ENCODE measurements at places on chromosomes 5 and 9.
A peak's percentile ranks its signal among the peaks of the same experiment; 100 is the strongest.

- no peaks in the 10 kb centered on the region for H3K27me3 ChIP-seq
- no peak for DNase-seq
- H3K36me3 ChIP-seq, result no peaks in the 10 kb centered on the region
- H3K4me1 ChIP-seq, result peaks cover 7% of the 10 kb centered on the region
These were observed 672 bp upstream of the SUSD3 start for GRCh38 chr9:93057703-93058354.

GRCh38 chr5:175353926-175354325, 90.1 kb downstream of the DRD1 start:
- no peak overlapping the region for H3K27ac ChIP-seq
- no peaks in the 10 kb centered on the region for H3K36me3 ChIP-seq
- H3K4me1 ChIP-seq, result no peaks in the 10 kb centered on the region
- DNase-seq, result peak; percentile 73
- no peaks in the 10 kb centered on the region for H3K27me3 ChIP-seq

DNA sequence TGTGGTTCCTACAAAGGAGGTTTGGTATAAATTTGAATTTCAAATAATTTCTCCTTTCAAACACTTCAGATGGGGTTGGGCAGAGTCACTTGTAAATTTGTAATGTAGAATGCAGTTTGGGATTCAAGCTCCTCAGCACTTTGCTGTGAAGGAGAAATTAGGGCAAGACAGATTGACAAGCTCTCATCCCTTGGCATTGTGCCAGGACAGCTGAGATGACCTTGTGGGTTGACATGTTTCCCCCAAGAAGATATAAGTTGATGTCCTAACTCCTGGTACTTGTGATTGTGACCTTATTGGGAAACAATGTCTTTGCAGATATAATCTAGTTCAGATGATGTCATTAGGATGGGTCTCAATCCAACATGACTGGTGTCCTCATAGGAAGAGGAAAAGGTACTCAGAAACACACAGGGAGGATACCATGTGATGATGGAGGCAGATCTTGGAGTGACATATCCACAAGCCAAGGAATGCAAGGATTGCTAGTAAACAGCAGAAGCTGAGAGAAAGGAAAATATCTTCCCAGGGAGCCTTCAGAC, 408.3 kb downstream of the MED10 start:
- H3K4me1 ChIP-seq, result no peaks in the 10 kb centered on the region
- H3K27me3 ChIP-seq, result no peaks in the 10 kb centered on the region

GRCh38 chr5:82991059-82991458, 86.1 kb downstream of the TMEM167A start:
- DNase-seq, result no peak
- H3K36me3 ChIP-seq, result no peaks in the 10 kb centered on the region
- no peak overlapping the region for H3K27ac ChIP-seq
- H3K4me3 ChIP-seq, result no peak overlapping the region
- H3K4me1 ChIP-seq, result peaks cover 2% of the 10 kb centered on the region
- H3K27me3 ChIP-seq, result no peaks in the 10 kb centered on the region

DNA sequence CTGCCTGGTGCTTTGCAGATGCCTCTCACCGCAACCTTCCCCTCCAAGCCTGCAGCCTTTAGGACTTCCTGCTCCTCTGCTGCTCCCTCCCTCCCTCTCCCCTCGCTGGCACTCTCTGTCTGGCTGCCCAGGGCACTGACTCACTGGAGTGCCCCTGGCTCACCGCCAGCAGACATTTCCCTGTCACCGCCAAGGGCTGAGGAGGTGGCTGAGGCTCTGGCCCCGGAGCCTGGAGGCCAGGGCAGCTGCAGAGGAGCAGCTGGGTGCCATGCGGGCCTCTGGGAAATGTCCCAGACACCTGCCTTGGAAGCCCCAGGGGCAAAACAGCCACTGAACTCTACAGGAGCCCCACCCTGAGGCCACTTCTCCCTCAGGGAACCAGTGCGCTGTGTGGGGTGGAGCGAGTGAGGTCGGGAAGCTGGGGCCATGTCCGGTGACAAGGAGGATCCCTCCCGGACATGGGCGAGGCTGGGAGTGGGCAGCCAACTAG, 53.4 kb downstream of the TENT4A start:
- peak; percentile 52 for DNase-seq
- H3K27ac ChIP-seq, result no peak overlapping the region
- peaks cover 10% of the 10 kb centered on the region for H3K4me1 ChIP-seq
- H3K36me3 ChIP-seq, result no peaks in the 10 kb centered on the region
- no peaks in the 10 kb centered on the region for H3K27me3 ChIP-seq
- H3K4me3 ChIP-seq, result no peak overlapping the region

- no peak for DNase-seq
- H3K27ac ChIP-seq, result no peak overlapping the region
- H3K4me3 ChIP-seq, result no peak overlapping the region
- no peaks in the 10 kb centered on the region for H3K4me1 ChIP-seq
- H3K27me3 ChIP-seq, result no peaks in the 10 kb centered on the region
These were observed 177.8 kb downstream of the TTLL11 start for GRCh38 chr9:121915304-121915625.

GRCh38 chr5:127101533-127101932, 28.2 kb upstream of the C5orf63 start:
- H3K4me3 ChIP-seq, result no peak overlapping the region
- peaks cover 2% of the 10 kb centered on the region for H3K27me3 ChIP-seq
- H3K27ac ChIP-seq, result no peak overlapping the region
- no peak for DNase-seq
- no peaks in the 10 kb centered on the region for H3K4me1 ChIP-seq

DNA sequence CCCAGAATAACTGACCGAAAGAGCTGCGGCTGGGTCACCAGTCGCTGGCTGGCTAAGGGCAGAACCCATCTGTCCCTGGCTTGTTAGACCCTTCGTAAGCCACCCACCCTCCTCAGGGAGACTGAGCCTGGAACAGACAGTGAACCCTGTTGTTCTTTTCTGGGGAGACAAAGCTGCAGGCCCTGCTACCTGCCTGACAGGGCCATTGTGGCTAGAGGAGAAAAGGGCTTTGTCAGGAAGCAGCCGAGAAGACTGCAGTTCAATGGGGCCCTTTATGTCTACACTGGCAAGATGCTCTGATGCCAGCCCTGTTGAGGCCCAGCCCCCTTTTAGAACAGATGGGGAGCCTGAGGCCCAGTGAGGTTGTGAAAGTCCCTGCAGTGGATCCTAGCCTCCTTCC, 3.7 kb upstream of the NIPAL4 start:
- H3K4me3 ChIP-seq, result no peak overlapping the region
- no peaks in the 10 kb centered on the region for H3K36me3 ChIP-seq
- H3K27ac ChIP-seq, result no peak overlapping the region
- peaks cover 5% of the 10 kb centered on the region for H3K4me1 ChIP-seq
- H3K27me3 ChIP-seq, result no peaks in the 10 kb centered on the region
- DNase-seq, result no peak

GRCh38 chr9:8492679-8493078, 693.1 kb upstream of the DMAC1 start:
- no peak overlapping the region for H3K4me3 ChIP-seq
- H3K36me3 ChIP-seq, result no peaks in the 10 kb centered on the region
- no peaks in the 10 kb centered on the region for H3K4me1 ChIP-seq
- DNase-seq, result no peak

DNA sequence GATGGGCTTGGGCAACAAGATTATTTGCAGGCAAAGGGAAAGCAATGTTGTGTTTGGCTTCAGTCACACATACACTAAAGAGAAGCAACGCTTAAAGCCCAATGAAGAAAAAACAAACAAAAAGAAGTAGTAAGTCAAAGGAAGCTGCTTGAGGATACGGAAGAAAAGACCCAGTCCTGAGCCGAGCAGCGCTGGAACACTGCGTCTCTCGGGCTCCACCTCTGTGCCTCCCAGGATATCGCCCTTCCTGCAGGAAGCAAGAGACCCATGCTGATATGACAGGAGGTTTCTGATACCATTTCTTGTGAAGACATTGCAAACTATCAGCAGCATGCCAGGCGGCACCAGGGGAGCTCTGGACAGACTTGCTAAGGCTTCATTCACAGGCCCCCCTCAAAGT, 9.9 kb downstream of the GNAQ start:
- no peak for DNase-seq
- H3K4me3 ChIP-seq, result peak overlapping the region; percentile 16
- no peaks in the 10 kb centered on the region for H3K36me3 ChIP-seq
- peaks cover 23% of the 10 kb centered on the region for H3K4me1 ChIP-seq
- no peak overlapping the region for H3K27ac ChIP-seq

DNA sequence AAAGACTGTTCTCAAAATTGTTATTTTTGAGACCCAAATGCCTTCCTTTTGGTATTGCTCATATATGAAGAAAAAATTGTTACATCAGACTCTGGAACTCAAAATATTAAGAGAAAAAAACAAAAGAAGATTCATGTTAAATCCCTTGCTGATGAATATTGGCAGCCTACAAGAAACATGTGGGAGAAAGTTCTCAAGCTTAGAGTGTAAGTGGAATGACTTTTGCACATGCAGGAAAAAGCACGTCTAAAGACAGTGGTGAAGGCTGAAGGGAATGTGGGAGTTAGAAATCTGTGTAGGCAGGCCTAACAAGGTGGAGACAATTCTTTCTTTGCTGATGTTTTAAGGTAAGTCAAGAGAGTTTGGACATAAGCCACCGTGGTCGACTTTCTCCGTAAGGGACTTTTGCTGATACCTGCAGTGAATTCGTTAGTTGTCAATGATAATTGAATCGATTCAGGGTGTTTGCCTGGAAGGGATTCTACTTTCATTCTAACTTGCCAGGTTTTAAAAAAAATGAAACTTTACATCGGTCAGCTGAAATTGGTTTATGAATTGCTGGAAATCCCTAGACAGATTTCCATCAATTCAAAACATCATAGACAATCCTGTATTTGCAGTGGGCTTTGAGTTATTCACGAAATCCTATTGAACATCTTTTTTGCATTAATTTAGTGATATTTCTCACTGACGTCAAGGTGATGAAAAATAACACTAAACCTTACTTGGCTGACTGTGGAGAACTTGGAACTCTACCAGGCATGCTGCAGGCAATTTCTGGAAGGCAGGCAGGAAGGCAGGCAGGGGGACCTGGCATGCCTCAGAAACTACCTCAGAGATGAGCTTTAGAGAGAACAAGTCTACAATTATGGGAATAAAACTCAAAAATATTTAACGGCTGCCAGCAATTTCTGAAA, 359.1 kb upstream of the ADAMTSL1 start:
- no peak for DNase-seq
- no peak overlapping the region for H3K27ac ChIP-seq
- no peaks in the 10 kb centered on the region for H3K4me1 ChIP-seq
- no peak overlapping the region for H3K4me3 ChIP-seq
- no peaks in the 10 kb centered on the region for H3K27me3 ChIP-seq
- H3K36me3 ChIP-seq, result no peaks in the 10 kb centered on the region

DNA sequence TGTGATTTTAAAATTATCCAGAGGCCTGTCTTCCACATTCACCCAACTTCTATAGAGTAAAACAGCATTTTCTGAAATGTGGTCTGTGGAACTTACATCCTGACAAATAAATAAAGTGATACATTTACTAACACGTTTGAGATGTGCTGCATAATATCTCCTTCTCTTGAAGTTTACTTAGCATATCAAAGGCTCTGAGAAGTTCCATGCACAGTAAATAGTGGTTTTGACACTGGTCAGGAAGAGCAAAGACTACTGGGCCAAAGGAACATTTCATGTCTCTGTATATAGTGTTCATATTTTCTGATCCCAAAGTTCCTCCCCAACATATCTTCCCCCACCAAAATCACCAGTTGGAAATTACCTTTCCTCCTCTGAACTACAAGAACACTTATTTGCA, 30.5 kb upstream of the TARS1 start:
- H3K36me3 ChIP-seq, result no peaks in the 10 kb centered on the region
- DNase-seq, result no peak
- no peak overlapping the region for H3K4me3 ChIP-seq
- H3K4me1 ChIP-seq, result no peaks in the 10 kb centered on the region

- H3K4me3 ChIP-seq, result no peak overlapping the region
- no peaks in the 10 kb centered on the region for H3K36me3 ChIP-seq
- no peak overlapping the region for H3K27ac ChIP-seq
- DNase-seq, result no peak
- H3K27me3 ChIP-seq, result peaks cover 5% of the 10 kb centered on the region
These were observed 24.6 kb downstream of the CDHR2 start for GRCh38 chr5:176573564-176574296.

DNA sequence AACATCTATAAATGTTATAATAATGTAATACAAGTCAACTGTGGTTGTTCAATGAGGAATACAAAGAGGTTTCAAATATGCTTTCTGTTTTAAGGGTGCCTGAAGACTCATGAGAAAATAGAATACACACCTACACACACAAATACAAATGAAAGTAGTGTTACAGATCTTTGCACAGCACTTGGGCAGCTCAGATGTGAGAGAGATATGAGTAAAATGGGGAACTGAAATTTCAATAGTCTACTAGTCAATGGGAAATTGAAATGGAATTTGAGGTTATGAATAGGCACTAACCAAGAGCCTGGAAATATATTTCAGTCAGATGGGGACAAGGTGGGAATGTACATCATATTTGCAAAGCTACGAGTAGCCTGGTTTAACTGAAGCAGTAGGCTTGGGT, 96.6 kb downstream of the ISL1 start:
- no peak overlapping the region for H3K27ac ChIP-seq
- no peaks in the 10 kb centered on the region for H3K4me1 ChIP-seq
- no peaks in the 10 kb centered on the region for H3K36me3 ChIP-seq
- DNase-seq, result no peak
- no peaks in the 10 kb centered on the region for H3K27me3 ChIP-seq

GRCh38 chr5:112762113-112762810, 24.6 kb downstream of the APC start:
- H3K27me3 ChIP-seq, result no peaks in the 10 kb centered on the region
- no peak overlapping the region for H3K4me3 ChIP-seq
- no peak overlapping the region for H3K27ac ChIP-seq
- DNase-seq, result peak; percentile 63
- peaks cover 11% of the 10 kb centered on the region for H3K36me3 ChIP-seq
- H3K4me1 ChIP-seq, result peaks cover 9% of the 10 kb centered on the region

- H3K36me3 ChIP-seq, result no peaks in the 10 kb centered on the region
- no peaks in the 10 kb centered on the region for H3K27me3 ChIP-seq
- no peak for DNase-seq
- no peak overlapping the region for H3K4me3 ChIP-seq
- H3K27ac ChIP-seq, result no peak overlapping the region
These were observed 509.3 kb upstream of the CTNND2 start for GRCh38 chr5:12413585-12413984.

GRCh38 chr5:76376866-76377230, 26.2 kb upstream of the IQGAP2 start:
- H3K27ac ChIP-seq, result no peak overlapping the region
- DNase-seq, result no peak
- no peak overlapping the region for H3K4me3 ChIP-seq
- H3K4me1 ChIP-seq, result peaks cover 11% of the 10 kb centered on the region
- no peaks in the 10 kb centered on the region for H3K27me3 ChIP-seq

- no peaks in the 10 kb centered on the region for H3K4me1 ChIP-seq
- no peaks in the 10 kb centered on the region for H3K27me3 ChIP-seq
- no peak overlapping the region for H3K4me3 ChIP-seq
- no peak overlapping the region for H3K27ac ChIP-seq
- DNase-seq, result no peak
These were observed 145.1 kb upstream of the SMIM23 start for GRCh38 chr5:171640480-171640879.

- H3K4me1 ChIP-seq, result peaks cover 16% of the 10 kb centered on the region
- peaks cover 3% of the 10 kb centered on the region for H3K27me3 ChIP-seq
- no peak overlapping the region for H3K27ac ChIP-seq
- no peak overlapping the region for H3K4me3 ChIP-seq
- DNase-seq, result no peak
- no peaks in the 10 kb centered on the region for H3K36me3 ChIP-seq
These were observed 7.8 kb upstream of the SMIM32 start for GRCh38 chr5:136200761-136201160.
